HFFc6 (cell line): ENCODE measurements at places on chromosomes 1 and 21.

DNA sequence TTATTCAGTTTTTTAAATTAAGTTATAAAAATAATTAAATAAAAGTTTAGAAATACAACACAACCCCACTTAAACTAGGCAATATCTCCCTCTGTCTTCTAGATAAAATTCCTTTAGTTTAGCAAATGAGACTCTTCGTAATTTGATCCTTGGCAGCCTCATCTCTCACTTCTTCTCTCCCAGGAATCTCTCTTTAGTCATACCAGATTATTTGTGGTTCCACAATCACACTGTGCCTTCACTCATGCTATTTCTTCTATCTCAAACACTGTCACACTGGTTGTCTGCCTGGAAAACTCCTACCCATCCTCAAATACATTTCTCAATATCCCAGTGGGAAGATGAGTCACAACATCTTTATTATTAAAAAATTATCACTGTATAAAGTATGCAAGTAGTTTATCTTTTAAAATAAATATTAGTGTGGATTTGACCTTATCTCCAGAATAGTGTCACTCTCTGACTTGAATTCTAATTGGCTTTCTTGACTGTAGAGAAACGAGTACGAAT lies 195.5 kb downstream of the KCNH1 start:
- no peaks in the 10 kb centered on the region for H3K36me3 ChIP-seq
- DNase-seq = no peak
- H3K4me1 ChIP-seq = no peaks in the 10 kb centered on the region
- H3K4me3 ChIP-seq = no peak overlapping the region
- no peak overlapping the region for H3K27ac ChIP-seq

- H3K36me3 ChIP-seq = no peaks in the 10 kb centered on the region
- no peak overlapping the region for H3K27ac ChIP-seq
Measured at GRCh38 chr1:23804183-23804835, 3.8 kb upstream of the GALE start.

- no peaks in the 10 kb centered on the region for H3K4me1 ChIP-seq
- H3K27ac ChIP-seq = no peak overlapping the region
- H3K36me3 ChIP-seq = no peaks in the 10 kb centered on the region
- no peak overlapping the region for H3K4me3 ChIP-seq
Measured at GRCh38 chr1:196584696-196585095, 23.5 kb downstream of the KCNT2 start.

DNA sequence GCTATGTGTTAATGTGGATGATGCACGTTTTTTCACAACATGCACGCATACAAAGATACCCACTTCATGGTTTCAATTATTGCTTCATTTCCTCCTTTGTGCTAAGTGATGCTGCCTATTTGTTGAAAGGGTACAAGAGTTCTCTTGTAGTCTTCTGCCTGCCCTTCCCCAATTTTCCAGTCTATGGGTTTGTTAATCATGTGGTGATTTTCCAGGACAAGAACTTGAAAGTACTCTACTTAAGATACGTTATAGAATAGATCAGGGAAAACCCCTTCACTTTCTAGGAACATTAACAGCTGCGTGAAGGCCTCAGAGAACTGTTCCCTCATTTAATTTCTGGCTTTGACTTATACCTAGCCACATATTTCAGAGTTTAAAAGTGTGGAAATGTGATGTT lies 52.1 kb upstream of the SLC44A3 start:
- H3K27ac ChIP-seq = no peak overlapping the region
- peaks cover 17% of the 10 kb centered on the region for H3K36me3 ChIP-seq
- peaks cover 1% of the 10 kb centered on the region; the same call in 1 of the 2 replicates for H3K27me3 ChIP-seq
- no peak for DNase-seq
- no peak overlapping the region for H3K4me3 ChIP-seq

DNA sequence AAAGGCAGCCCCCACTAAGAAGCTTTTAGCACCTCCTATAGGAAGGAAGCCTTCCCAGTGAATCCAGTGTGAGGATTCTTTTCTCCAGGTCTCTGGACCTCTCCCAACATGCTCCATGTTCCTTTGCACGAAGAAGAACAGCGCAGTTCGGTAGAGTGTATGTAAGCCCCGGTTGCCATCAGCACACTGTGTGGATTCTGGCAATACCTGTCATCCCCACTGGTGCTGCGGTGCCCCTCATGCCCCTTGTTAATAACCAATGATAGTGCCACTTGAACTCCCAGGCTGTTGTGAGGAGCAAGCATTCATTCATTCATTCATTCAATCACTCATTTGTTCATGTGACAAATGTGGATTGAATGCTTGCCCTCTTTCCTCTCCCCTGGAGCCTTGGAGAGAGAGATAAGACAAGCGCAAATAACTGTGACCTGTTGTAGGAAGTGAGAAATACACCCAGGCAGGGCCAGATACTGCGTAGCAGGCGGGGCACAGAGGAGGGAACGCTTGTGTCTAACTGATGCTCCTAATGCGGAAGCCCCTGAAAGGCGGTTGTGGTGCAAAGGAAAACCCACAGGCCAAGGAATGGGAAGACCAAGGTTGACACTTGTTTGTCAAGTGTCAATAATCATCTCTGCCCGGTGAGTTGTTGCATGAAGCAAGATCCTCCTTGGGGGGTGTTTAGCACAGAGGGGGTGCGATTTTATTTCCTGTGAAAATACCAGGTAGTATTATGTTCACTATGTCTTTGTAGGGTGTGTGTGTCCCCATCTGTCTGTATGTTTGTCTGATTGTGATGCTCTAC lies 9.8 kb downstream of the LGR6 start:
- peaks cover 22% of the 10 kb centered on the region for H3K27me3 ChIP-seq
- DNase-seq = no peak
- H3K27ac ChIP-seq = no peak overlapping the region
- H3K4me1 ChIP-seq = peaks cover 6% of the 10 kb centered on the region; the same call in 1 of the 2 replicates
- H3K36me3 ChIP-seq = no peaks in the 10 kb centered on the region

GRCh38 chr1:47660622-47661021 lies 222.8 kb downstream of the FOXD2 start:
- H3K27me3 ChIP-seq = peaks cover 10% of the 10 kb centered on the region
- H3K4me3 ChIP-seq = no peak overlapping the region
- H3K27ac ChIP-seq = no peak overlapping the region
- no peaks in the 10 kb centered on the region; the same call in 1 of the 2 replicates for H3K4me1 ChIP-seq

- no peak overlapping the region for H3K27ac ChIP-seq
- no peak overlapping the region for H3K4me3 ChIP-seq
- no peak for DNase-seq
- no peaks in the 10 kb centered on the region for H3K36me3 ChIP-seq
Measured at GRCh38 chr1:58211869-58212268, 334.7 kb downstream of the OMA1 start.

GRCh38 chr1:229428256-229428655 lies 5.6 kb downstream of the ACTA1 start:
- H3K36me3 ChIP-seq = peaks cover 15% of the 10 kb centered on the region
- no peak overlapping the region for H3K4me3 ChIP-seq
- no peak overlapping the region for H3K27ac ChIP-seq
- no peak for DNase-seq

DNA sequence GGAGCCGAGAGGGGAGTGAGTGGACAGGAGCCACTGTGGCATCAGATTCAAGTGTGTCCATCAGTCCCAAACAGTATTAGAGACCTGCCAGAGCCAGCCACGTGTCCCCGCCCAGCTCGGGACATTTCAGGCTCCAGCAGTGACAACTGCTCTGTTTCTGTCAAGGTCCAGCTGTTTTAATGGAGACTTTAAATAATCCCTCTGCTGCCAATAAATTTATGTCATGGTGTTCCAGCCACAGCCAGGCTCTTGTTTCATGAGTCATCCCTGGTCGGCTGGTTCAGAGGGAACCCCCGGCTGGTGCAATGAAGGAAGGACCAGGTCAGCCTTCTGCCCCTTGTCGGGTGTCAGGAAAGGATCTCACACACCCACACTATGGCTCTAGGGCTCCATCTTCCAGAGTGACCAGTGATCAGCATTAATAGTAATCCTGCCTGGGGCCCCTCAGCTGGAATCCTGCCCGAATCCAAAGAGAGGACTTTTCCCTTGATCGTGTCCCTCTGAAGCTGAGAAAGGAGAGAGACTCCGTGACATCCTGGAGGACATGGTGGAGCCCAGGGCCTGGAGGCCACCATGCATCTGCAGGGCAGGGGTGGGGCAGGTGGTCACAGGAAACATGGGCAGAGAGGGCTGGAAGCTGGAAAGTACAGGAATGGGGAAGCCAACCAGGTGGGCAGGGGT lies 197.3 kb downstream of the MATN1 start:
- peaks cover 58% of the 10 kb centered on the region for H3K4me1 ChIP-seq
- DNase-seq = peak; percentile 73
- no peak overlapping the region; the same call in 1 of the 2 replicates for H3K4me3 ChIP-seq
- peak overlapping the region; percentile 60 for H3K27ac ChIP-seq

DNA sequence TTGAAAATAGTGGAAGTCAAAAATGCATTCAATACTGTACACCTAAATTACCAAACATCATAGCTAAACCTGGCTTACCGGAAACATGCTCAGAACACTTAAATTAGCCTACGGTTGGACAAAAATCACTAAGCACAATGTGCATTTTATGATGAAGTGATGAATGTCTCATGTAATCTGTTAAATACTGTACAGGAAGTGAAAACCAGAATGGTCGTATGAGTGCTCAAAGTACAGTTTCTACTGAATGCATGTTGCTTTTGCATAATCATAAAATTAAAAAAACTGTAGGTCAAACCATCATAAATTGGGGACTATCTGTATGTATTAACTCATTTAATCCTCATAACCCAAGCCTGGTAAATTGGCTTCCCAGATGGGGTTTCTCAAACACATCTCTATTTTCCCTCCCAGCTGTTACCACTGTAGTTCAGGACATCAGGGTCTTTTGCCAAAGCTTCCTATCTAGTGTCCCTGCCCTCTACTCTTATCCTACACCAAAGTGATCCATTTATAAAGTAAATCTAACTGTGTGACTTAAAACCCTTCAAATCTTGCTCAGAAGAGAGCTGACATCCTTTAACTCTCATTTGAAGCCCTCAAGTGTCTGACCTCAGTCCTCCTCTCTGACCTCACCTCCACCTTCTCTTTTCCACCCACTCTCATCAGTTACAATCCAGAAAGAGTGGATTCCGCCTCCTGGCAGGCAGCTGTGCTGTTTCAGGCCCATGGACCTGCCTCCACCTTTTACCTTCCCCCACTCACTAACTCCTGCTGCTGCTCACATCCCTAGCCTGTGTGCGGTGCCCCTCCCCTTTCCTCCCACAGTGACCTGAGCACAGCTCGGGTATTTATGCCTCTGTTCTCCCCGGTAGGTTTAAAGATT lies 356.4 kb upstream of the ST6GALNAC5 start:
- H3K27ac ChIP-seq = no peak overlapping the region
- H3K4me1 ChIP-seq = no peaks in the 10 kb centered on the region
- no peak for DNase-seq
- no peaks in the 10 kb centered on the region; the same call in 1 of the 2 replicates for H3K36me3 ChIP-seq
- H3K4me3 ChIP-seq = no peak overlapping the region

DNA sequence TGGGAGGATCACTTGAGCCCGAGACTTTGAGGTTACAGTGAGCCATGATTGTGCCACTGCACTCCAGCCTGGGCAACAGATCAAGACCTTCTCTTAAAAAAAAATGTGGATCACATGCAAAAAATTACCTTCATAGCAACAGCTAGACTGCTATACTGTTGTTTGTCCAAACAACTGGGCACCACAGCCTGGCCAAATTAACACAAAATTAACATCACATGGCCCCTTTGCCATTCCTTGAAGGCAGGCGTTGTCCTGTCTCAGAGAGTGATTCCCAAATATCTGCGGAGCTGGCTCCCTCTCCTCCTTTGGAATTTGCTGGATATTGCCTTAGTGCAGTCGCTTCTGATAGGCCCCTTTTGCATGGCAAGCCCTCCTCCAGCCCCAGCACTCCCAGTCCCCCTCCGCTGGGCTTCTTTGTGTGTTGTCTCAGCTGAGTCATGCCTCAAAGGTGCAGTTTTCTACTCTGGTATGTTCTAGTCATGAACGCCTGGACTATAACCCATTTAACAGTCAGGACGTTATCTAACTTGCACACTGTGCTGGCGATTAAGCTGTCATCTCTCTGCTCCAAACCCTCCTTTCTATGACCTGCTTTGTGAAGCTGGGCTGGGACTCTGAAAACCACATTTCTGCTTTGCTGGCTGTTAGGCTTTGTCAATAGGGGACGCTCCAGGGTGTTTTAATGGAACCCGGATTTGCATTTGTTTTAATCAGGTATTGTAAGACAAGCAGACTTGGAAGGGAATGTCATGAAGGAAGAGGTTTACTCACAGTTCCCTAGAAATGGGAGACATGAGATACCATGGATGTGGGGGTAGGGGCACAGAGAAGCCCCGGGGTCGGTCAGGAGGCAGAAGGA lies 20.1 kb upstream of the HPCAL4 start:
- no peak overlapping the region for H3K27ac ChIP-seq
- H3K36me3 ChIP-seq = no peaks in the 10 kb centered on the region
- no peaks in the 10 kb centered on the region for H3K4me1 ChIP-seq
- H3K4me3 ChIP-seq = no peak overlapping the region

DNA sequence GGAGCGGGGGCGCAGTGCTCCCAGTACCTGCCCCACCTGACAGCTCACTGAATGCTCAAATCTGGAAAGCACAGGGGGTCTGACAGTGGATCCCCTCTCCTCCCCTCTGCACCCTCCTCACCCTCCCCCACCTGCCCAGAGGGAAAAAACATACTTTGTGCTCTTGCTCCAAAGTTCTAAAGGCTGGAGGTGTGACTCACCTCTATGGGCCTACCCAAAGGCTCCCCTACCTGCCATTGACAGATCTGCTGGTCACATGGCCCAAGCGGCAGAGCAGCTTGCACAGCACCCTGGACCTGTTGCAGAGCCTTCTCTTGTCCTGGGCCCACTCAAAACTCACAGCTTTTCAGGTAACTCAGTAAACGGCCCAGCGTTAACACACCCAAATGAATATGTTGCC lies 55.7 kb downstream of the ADSS2 start:
- no peak overlapping the region for H3K27ac ChIP-seq
- peaks cover 14% of the 10 kb centered on the region for H3K4me1 ChIP-seq
- peaks cover 2% of the 10 kb centered on the region for H3K27me3 ChIP-seq
- no peak overlapping the region for H3K4me3 ChIP-seq
- peaks cover 9% of the 10 kb centered on the region for H3K36me3 ChIP-seq

DNA sequence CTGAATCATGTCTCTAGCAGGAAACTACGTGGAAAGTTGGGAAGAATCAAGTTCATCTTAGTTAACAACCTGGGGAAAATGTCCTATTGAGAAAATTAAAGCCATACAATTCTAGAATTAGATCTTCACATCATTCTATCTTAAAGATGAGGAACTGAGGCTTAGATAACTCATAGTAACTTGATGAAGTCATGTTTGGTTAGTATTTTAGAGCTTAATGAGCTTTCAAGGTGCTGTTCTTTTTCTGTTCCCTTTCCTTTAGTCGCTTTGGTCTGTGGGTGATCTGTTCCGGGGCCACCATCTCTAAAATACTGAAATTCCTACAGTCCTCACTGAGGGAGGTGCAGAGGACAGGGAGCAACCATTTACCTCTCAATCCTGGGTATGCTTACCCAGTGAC lies 4.3 kb upstream of the GLUL start:
- no peak for DNase-seq
- no peak overlapping the region for H3K27ac ChIP-seq
- peaks cover 3% of the 10 kb centered on the region for H3K27me3 ChIP-seq
- H3K36me3 ChIP-seq = peaks cover 4% of the 10 kb centered on the region
